ENCODE measurements at places on chromosomes 11 and 22.
A peak's percentile ranks its signal among the peaks of the same experiment; 100 is the strongest.

- no peak for DNase-seq
Observed at GRCh38 chr11:18223591-18224387, 12.8 kb downstream of the SAA4 start.

DNA sequence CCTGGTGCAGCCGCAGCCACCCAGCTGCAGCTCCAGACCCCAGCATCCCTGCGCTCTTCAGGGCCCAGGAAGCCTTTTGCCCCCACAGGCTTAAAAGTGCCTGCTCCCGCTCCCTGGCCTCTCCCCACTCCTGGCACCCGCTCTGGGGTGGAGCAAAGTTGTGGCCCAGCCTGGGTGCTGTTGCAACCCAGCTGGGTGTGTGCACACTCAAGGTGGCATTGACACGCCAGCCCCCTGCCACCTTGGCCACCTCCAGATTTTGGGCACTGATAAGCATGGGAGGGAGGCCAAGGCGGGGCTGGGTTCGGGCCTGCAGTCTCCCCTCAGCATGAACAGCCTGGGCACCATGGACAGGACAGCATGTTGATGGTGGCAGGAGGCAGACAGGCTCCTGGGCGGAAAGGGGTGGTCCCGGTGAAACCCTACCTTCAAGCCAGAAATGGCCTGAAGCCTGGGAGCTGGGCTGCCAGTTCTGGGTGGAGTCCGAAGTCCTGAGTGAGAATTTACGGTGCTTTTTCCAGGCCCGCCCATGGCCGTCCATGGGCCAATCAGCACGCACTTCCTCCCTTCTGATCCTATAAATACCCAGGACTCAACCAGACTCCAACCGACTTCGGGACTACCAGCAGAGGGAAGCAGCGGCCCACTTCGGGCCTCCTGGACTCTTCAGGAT, 23.6 kb upstream of the RNASEH2C start:
- DNase-seq: no peak

DNA sequence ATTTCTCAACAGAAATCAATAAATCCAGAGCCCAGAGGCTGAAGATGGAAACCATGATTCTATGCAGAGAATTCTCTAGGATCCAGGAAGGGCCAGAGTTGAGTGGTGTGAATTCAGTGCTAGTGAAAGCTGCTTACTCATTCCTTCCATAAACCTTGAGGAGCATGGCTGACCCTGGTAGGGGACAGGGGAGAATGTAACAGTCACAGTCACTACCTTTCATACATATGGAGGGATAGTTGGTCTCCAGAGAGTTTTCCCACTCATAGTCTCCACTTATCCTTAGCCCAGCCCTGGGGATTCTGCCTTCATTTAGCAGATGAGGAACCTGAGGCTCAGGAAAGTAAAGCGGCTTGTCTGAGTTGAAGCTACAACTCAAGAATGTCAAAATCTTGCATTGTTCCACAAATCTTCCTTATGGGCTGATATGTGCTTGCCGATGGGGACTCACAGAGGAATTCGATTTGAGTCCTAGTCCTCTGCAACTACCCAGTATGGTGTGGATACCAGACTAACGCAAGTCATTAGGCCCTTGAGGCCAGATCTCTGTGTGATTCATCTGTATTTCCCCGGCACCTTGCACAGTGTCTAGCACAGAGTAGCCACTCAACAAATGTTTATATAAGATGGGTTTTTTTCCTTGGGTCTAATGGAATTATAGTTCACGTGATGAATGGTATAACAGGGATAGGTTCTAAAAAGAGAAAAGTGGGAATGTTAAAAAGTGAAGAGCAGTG, 3.7 kb upstream of the ANAPC15 start:
- DNase-seq: no peak

- DNase-seq: no peak
Observed at GRCh38 chr11:11415901-11416300, 62.9 kb upstream of the CSNK2A3 start.

GRCh38 chr22:28856095-28856455, 27.3 kb upstream of the ZNRF3 start:
- DNase-seq: no peak

- DNase-seq: no peak
Observed at GRCh38 chr11:72784662-72785061, 9.2 kb downstream of the STARD10 start.

DNA sequence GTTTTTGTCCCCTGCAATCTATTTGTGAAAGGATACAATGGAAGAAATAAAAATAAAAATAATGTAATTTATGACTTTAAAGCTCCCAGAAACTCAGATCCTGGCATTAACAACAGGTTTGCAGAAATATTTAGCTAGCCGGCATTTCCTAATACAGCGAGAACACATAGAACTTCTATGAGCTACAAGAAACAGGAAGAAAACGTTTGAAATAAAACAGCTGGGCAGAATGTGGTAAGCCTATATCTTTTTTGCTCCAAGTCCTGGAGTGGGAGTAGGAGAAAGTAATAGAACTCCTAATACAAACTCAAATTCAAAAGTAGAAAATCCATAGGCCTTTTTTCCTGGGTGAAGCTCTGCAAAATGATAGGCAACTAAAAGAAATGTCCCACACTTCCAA, 29.6 kb upstream of the FIBIN start:
- DNase-seq: no peak

GRCh38 chr11:64627371-64627770, 36.4 kb downstream of the SLC22A12 start:
- DNase-seq: no peak

DNA sequence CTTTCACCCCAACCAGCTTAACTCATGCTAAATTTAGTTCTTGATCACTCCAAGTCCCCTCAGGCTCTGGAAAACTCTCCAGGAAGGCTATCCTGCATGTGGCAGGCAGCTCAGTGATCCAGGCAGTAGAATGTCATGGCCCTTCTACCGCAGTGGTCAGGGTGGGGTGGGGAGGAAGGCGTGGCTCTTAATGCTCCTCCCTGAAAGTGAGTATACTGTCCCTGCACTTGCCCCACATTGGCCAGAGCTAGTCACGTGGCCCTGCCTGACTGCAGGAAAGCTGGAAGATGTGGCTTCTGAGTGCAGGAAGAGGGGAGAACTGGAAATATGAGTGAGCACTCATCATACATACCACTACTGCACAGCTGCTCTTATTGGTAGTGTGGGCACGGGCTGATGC, 102.1 kb downstream of the GRAMD1B start:
- no peak for DNase-seq

- DNase-seq: no peak
Observed at GRCh38 chr11:69215784-69216415, 60.2 kb downstream of the SMIM38 start.

DNA sequence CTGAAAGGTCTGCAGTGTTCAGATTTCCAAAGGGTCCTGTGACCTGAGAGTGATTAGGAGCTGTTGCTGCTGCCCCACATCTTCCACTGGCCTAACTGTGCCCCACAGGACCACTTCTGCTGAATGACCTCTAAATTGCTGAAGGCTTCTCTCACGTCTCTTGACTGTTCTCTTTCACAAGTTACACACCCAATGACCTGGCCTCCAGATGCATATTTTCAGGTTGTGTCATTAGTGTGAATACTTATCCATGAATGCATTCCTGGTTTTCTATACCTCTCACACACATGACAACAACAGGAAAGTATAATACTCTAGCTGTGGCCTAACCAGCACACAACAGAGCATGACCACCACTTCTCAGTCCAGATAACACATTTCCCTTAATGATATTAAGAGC, 15.4 kb downstream of the PRR14L start:
- DNase-seq: no peak

- peak; percentile 74 for DNase-seq
Observed at GRCh38 chr22:22848364-22848866, 39.2 kb upstream of the IGLL5 start.

- DNase-seq: no peak
Observed at GRCh38 chr11:119509282-119509841, 86.4 kb upstream of the THY1 start.

GRCh38 chr11:95545116-95545875, 244.3 kb downstream of the FAM76B start:
- DNase-seq: no peak

DNA sequence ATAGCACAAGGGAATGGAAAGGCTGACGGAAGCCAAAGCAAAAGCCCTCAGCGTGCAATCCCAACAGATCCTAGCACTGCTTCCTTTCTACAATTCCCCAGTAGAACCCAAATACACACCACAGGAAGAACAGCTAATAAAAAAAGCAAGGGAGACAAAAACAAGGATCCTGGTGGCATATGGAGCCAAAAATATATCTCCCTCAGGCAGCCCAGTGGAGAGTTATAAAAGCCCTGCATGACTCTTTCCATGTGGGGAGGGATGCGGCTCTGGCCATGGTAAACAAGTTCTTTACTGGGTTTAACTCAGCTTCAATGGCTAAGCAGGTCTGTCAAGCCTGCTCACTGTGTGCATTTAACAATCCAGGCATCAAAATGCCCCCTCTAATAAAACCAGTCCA, 88.1 kb downstream of the PIWIL4 start:
- DNase-seq: no peak

GRCh38 chr11:57288771-57289579, 35.8 kb downstream of the TNKS1BP1 start:
- no peak for DNase-seq

GRCh38 chr22:30878516-30879414, 89.8 kb downstream of the MORC2 start:
- DNase-seq: no peak

GRCh38 chr11:105960252-105961245, 61.5 kb downstream of the MSANTD4 start:
- no peak for DNase-seq

- no peak for DNase-seq
Observed at GRCh38 chr11:58495906-58496305, 12.0 kb downstream of the OR5B21 start.

- DNase-seq: no peak
Observed at GRCh38 chr11:44282620-44283019, 27.3 kb downstream of the ALX4 start.

DNA sequence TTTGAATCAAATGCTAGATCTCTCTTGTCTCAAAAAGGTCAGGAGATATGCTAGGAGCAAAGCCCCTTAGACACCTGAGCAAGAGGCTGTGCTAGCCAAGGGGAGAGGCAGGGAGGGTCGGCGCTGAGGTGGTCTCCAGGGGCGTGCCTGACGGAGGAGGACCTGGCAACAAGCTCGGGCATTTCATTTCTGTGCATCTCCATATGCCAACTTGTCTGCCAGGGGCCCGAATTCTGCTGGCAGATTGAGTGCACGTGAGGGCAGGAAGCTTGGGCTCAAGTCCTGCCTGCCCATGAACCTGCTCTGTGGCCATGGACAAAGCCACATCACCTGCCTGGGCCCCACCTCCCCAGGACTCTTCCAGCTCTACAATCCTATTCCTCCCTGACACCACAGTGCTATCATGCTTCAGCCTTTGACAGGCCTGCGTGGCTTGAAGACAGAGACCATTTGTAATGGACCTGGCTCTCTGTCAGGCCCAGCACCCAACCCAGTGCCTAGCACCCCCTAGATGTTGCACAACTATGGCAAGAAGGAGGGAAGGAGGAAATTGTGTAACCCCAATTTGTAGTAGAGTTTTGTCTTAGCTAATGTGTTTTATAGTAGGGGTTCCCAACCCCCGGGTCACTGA, 16.3 kb upstream of the VSIG10L2 start:
- no peak for DNase-seq

GRCh38 chr11:45964911-45965389, 42.5 kb downstream of the LARGE2 start:
- peak; percentile 62 for DNase-seq

DNA sequence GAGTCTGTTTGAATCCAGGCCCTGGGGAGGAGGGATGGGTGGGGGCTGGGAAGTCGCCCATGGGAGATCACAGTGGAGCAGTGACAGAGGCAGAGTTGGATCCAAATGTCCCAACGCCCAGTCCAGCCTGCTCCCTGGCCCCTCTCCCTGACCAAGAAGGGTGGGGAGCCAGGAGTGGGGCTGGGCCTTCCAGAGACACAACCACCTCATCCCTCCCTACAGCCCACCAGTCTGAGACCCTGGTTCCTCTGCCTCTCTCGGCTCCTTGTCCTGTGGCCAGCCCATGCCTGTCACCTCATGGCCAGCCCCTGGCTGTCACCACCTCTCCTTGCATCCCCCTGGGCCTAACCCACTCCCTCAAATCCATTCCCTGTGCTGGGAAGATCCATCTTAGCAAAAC, 71.2 kb upstream of the PRR5 start:
- no peak for DNase-seq

GRCh38 chr22:39985383-39986035, 9.2 kb upstream of the FAM83F start:
- no peak for DNase-seq

GRCh38 chr11:7448201-7448600, 37.1 kb upstream of the OLFML1 start:
- no peak for DNase-seq

- DNase-seq: no peak
Observed at GRCh38 chr11:17161515-17161914, 46.3 kb downstream of the PIK3C2A start.

- peak; percentile 33 for DNase-seq
Observed at GRCh38 chr11:67056267-67057204, at the start of gene RHOD. Gene RHOD (plus strand): TSS chr11:67056847. CDS start chr11:67056903, 56 bp downstream.

GRCh38 chr11:64637334-64638017, 46.5 kb downstream of the SLC22A12 start:
- DNase-seq: no peak

DNA sequence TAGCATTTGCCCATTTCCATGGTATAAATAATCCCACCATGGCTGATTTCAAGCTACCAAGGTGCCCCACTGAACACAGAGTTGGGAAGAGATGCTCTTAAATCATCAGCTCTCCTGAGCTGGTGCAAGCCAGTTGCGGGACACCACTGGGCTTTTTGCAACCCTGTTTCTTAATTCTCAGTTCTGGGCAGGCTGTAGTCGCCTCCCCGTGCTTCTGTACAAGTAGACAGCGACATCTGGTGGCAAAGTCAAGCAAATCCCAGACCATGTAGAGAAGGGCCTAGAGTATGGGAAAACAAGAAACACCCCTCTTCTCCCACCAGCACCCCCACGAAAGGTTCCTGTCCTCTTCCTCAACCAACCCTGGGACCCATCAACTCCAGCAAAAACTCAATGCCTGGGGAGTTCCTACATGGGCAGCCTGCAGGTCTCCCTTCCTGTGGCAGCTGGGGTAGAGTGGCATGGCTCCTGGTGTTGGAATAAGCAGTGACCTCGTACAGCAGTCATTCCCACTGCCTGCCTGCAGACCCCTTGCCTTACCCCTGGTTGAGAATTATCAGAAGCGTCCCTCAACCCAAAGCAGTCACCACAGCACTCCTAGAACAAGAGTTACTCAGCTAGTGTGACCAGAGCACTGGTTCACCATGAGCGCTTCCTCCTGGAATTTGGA, 68.4 kb downstream of the IGLL5 start:
- peak; percentile 75 for DNase-seq

DNA sequence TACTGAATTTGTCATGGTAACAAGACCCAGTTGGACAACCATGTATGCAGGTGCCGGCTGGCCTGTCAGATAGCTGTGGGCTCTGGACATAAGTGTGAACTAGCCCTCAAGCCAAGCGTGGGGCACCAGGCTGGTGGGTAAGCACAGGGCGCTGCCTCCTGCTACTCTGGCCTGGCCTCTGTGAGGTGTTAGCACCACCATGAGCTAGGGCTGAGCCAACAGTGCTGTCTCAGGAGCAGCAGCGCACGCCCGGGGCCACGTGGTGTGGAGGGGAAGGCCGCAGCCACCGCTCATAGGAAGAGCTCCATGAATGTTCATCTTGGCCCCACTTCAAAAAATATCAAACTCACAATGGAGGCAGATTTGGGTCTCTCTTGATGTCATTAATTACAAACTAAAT, 35.3 kb upstream of the GNB1L start:
- DNase-seq: no peak

GRCh38 chr11:81707881-81708280, 1025.8 kb downstream of the FAM181B start:
- DNase-seq: no peak

GRCh38 chr22:29330753-29331152, 15.3 kb upstream of the RASL10A start:
- DNase-seq: no peak

Measured in activated CD4-positive, alpha-beta memory T cell treated with anti-CD3 and anti-CD28 coated beads, Interleukin-2, amount 10 ng/mL, durations not matched to agents 7 days and 5 days (primary cell).